Activated CD4-positive, alpha-beta T cell treated with anti-CD3 and anti-CD28 coated beads for 24 hours (primary cell): ENCODE measurements at places on chromosomes 2 and 18.

- DNase-seq: no peak
Observed at GRCh38 chr18:71168557-71169145, 879.8 kb downstream of the SOCS6 start.

GRCh38 chr2:17106418-17106817 lies 411.8 kb downstream of the RAD51AP2 start:
- no peak for DNase-seq

DNA sequence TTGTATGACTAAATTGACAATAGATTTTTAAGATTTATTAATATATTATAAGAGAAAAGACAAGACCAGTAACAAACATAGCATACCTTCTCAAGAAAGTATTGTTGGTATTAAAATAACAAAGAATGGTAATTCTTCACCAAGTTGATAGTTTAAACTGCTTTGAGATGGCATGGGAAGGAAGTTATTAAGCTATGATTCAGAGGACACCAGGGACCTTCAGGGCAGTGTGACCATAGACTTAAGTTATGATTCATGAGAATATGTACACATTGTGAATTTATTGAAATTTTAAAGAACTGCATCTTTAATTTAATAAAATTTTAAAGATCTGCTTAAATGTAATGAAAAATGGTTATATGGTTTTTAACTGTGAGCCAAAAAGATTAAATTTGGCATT lies 205.7 kb downstream of the DSEL start:
- DNase-seq: no peak

DNA sequence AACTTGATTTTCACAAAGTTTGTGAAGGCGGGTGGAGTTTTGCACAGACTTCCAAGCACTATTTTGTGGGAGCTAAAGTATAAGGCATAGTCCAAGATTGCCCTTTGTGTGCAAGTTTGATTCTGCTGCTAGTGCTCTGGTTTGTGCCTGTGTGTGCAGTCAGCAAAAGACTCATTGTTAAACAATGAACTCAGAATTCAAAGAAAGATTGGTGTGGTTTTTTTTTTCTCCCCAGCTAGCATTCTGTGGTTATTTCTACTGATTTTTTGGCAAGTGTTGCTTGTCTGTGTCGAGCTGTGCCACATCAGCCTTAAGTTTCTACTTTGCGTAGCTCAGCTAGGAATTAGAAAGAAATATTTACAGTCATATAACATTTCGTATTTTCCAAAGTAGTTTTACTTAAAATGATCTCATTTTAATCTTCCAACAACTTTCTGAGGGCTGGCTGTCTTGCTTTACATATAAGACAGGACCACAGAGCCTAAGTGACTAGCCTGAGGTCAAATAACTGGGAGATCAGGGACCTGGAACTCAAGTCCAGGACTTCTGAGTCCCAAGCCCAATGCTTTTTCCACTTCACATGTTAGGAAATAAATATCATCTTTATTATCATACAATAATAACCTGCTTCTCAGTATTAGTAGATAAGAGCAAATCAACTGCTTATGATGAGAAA lies 69.8 kb downstream of the BABAM2 start:
- no peak for DNase-seq

GRCh38 chr18:501406-501714 lies 859 bp upstream of the COLEC12 start:
- no peak for DNase-seq

DNA sequence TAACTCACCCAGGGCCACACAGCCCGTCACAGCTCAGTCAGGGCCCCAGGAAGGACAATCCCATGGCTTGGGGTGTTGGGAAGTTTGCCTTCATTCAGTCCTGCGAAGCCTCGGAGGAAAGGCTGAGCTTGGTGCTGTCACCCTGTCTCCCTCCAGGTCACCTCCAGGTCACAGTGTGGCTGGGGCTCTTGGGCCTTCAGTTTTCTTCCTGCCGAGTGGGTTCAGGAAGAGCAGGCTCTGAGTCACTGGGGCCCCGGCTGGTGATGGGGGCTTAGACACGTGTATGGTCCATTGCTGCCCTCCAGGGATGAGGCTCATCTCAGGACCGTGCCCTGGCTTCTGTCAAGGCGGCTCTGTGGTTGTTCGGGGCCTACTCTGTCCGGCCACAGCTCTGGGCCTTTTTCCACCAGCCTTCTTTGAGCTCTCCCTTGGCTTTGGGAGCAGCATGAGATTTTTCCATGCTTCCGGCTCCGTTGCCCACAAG lies 118.6 kb downstream of the INHBB start:
- DNase-seq: no peak

GRCh38 chr2:33115196-33115595 lies 168.4 kb downstream of the LTBP1 start:
- no peak for DNase-seq

- no peak for DNase-seq
Observed at GRCh38 chr2:147554521-147555107, 290.2 kb upstream of the ACVR2A start.

DNA sequence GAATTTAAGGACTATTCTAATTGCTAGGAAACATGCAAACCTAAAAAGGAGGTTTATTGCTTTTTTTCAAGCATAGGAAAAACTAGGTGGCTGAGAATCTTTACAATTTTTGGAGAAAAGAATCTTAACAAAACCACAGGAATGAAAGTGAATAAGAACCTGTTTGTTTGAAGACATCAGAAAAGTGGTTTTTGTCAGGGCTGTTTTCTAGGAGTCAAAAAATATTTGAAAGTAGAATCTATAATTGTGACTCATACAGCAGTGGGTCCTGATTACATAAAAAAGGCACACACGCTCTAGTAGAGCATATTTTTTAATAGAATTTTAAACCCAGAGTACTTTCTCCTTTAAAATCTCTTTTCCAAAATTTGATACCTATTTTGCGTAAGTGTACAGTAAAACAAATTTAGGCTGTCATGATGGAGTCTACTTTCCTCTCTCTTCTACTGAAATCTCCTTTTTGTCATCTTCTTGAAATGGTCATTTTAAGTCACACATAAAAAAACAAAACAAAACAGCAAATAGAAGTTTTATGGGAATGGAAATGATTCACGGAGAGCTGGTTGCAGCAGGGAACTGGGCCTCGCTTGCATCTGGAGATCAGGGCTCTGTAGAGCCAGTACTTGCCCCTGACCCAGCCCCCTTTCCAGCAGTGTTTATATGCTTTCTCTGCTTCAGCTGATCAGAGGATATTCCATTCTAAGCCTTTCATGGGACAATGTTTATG lies 59.1 kb upstream of the PELI1 start:
- no peak for DNase-seq

DNA sequence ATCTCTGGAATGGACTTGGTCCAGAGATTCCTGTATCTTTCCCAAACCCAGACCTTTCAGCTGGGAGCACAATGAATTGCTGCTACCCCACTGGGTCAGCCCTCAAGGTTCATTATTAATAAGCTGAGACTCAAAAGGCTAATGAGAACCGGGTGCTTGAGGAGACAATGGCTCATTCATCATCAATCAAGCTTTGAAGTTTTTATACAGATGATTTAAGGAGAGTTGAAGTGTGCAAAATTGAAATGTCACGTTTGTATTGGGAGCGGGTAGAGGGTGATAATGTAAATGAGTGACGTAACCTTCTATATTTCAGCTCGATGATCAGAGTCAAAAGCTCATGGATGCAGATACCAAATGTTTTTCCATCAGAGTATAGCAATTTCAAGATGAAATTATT lies 744.9 kb downstream of the ERBB4 start:
- DNase-seq: no peak

- DNase-seq: no peak
Observed at GRCh38 chr2:12835733-12836132, 119.0 kb downstream of the TRIB2 start.

- no peak for DNase-seq
Observed at GRCh38 chr2:62686012-62686685, 19.4 kb upstream of the EHBP1 start.

DNA sequence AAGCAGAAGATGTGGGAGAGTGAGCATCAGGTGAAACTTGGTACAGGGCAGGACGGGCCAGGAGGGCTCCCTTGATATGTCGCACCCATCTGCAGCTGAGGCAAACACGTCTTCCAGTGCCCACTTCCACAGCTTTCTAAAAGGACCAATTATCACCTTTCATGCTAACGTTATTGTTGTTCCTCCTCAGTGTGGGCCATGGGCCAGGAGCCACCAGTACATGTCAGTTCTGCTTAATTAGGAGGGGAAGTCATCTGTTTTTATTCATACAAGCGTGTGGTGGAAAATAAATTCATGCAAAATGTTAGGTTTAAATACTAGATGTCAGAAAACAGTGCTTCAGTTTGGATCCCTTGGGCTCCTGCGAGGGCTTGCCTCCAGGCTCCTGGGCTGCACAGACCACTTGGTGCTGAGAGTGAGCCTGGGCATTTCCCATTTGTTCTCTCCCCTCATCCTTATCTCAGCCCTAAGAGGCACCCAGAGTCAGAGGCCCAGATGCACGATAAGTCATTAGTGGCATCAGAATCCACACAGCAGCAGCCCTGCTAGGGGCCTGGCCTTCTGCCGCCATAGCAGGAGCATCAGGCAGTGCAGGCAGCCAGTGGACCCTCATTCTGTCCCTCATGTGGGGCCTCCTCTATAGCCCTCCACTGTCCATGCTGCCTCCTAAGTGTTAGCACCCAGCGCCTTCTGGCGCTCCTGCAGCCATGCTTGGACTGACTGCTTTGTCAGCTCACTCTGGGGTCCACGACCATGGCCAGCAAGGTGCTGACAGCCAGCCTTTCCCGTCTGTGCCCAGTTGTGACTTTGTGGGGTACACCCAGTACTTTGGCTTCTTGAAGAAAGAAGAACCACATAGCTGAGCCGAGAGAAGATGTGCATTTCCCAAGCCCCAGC lies 539.8 kb upstream of the RAB6C start:
- no peak for DNase-seq

GRCh38 chr2:112639936-112640335 lies 5.8 kb upstream of the SLC20A1 start:
- no peak for DNase-seq

DNA sequence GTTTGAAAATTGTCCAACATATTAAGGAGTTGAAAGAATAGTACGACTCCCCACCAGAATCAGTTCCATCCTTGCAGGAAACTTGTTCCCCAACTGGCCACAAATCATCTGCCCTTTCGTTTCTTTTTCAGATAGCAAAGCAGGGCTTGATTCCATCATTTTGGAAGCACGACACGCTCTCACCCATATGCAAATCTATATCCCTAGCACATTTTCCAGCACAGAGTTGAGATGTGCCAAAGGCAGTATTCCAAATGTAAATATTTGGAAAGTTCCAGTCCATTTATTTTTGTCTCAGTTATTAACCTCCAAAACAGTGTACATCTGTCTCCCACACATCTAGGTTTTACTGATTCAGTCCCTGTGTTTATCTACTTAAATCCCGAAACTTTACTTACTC lies 128.8 kb upstream of the BCL2L11 start:
- DNase-seq: no peak

- DNase-seq: no peak
Observed at GRCh38 chr2:17749753-17750438, 3.7 kb downstream of the SMC6 start.

GRCh38 chr2:101665312-101665711 lies 32.2 kb upstream of the MAP4K4 start:
- DNase-seq: no peak

DNA sequence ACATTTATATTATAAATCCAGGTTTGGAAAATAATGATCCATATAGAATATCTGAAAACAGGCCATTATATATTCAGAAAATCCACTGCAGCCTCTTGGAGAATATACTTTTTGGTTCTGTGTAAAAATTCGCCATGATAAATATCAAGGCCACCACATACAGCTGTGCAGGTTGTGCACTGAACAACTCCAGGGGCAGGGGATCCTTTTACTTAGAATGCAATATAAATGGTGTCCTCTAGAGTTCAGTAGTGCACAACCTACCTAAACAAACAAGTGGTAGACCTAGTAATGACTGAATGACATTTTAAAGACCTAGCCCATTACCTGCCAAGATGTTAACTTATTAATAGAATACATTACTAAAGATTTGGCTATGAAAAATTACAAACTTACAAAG lies 22.4 kb downstream of the MOGAT1 start:
- no peak for DNase-seq

- no peak for DNase-seq
Observed at GRCh38 chr18:76823161-76823538, 793 bp downstream of the ZNF236 start.

DNA sequence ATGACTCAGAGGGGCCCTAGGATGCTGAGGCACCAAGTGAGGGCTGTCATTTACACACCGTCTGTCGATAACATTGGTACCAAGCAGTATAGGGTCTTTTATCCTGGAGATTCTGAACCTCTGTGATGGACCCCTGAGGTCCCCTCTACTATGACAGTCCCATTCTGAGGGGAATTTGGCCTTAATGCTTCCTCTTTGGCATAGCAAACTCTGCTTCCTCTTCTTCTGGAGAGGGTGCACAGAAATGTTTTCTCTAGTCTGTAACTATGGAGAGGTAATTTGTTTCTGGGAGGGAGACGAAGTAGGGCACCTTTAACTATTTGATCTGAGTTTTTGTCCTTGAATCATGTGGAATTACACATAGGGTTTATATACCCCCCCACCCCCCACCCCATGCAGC lies 44.8 kb downstream of the INPP4A start:
- DNase-seq: no peak

DNA sequence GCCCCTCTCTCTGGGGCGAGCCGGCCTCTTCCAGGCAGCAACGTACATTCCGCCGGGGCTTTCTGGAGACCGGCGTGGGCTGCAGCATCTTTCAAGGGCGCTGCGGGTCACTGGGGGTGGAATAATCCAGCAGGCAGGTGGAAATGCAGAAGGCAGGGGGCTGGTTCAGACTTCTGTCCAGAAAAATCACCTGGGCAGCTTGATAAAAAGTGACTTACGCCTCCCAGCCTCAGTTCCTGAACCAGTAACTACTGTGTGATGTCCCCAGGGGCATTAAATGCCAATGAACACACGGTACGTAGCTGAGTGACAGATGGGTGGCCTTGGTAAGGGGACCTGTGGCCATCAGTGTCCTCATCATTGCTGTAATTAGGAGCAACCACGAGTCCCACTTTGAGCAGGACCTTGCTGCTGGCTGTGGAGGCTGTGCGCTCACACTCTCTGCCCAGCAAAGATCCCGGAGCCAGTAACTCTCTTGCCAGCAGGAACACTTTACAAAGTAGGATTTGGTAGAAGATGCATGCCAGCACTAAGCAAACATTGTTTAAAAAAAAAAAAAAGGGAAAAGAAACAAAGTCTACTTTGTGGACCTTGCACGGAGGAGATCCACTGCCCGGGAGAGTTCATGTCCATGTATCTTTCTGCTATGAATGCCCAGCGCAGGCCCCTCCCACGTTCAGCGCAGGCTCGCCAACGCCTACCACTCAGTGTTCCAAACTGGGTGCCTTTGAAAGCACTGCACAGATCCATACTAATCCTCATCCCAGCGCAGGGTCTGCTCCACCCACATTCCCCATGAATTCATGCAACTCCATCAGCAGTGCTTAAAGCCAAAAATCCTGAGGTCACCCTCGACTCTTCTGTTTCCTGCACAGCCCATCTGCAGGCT lies 177.3 kb downstream of the HDAC4 start:
- no peak for DNase-seq

DNA sequence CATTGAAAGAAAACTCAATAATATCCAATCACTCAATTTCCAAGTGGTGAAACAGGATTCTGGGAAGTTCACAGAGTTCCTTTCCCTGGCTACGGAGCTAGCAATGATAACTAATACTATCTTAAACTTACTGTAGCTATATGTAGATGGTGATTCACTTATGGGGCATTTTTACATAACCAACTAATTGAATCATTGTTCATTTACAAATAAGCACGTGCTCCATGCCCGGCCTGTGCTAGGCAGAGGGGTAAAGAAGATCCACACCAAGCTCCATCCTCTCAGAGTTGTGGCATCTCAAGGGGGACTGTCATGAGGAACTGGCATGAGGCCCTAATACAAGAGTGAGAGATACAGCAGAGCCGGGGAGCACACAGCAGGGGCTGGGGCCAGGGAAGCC lies 176.3 kb downstream of the ANKRD30B start:
- no peak for DNase-seq

- no peak for DNase-seq
Observed at GRCh38 chr2:45008296-45009129, 739 bp downstream of the SIX2 start.
